Panc1 (cell line): ENCODE measurements at places on chromosomes 6 and 20. TPM values are rescaled to one million over a fixed set of nuclear protein-coding genes. Genes with fewer than 3 reads are reported as not detected.

GRCh38 chr6:155676346-155676745, 220.7 kb upstream of the NOX3 start:
- DNase-seq, result no peak

Gene PRSS35
- total RNA-seq, result 0.10 TPM

DNA sequence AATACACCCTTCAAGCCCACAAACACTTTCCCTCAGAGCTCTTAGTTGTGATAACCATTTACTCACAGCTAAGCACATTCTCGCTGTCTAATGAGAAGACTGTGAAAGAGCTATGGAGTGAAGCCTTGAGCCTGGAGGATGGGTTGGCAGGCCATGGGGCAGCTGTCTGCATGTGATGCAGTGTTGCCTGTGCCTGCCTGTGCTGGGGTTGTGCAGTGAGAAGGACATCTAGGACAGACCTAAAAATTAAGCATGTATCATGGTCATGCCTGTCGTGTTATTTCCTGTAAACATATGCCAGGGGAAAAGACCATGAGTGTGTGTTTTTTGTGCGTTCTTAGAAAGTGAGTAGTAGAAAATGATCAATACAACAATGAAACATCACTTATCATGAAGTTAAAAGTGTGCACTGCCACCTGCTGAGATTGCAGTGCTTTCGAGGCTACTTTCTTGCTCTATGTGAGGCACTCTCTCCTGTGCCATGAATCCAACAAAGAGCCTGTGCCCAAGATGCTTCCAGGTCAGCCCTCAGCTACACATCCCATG, 8.1 kb upstream of the ZC3H12D start:
- no peak for DNase-seq

GRCh38 chr6:139883776-139884175, 509.3 kb upstream of the CITED2 start:
- DNase-seq, result no peak

GRCh38 chr20:7426890-7427496, 513.3 kb downstream of the HAO1 start:
- DNase-seq, result no peak

DNA sequence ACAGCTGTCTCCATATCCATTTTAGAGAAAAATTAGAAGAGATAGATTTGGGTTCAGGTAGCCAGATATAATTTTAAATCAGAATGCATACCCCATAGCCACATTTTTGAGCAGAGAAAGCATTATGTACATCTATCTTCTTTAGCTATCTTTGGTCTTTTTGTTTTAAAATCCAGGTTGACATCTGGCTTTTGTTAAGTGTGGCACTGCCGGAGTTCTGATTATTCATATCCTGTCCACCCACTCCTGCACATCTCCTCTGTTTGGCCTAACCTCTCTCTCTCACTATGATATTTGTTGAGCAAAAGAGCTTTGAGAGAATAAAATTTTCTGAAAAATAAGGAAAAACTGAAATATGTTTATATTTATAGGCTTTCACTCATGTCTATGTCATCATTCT, 189.7 kb downstream of the PACRG start:
- no peak for DNase-seq
